NCI-H2029 (cell line): ENCODE measurements at places on chromosomes 12 and 14.
A peak's percentile ranks its signal among the peaks of the same experiment; 100 is the strongest.

GRCh38 chr12:100348657-100349454 lies 8.0 kb upstream of the SLC17A8 start:
- peak; percentile 20 for DNase-seq

DNA sequence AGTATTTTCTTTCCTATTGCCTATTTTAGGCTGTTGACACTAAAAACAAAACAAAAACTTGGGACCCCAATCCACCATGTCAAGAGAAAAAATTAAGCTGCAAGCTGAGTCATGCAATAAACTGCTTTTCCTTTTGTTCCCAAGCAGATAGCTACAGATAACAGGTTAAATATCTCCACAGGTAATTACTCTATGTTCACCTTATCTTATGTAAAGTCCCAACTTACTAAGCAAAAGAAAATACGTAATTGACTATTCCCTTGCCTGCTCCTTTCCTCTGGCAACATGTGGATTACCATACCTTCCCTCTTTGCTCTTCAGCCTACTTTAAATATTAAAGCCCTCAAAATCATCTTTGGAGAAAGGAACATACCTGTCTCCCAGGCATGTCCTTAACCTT lies 19.2 kb upstream of the COX16 start:
- no peak for DNase-seq

- DNase-seq = no peak
Measured at GRCh38 chr12:66066929-66067523, 63.5 kb downstream of the LLPH start.

DNA sequence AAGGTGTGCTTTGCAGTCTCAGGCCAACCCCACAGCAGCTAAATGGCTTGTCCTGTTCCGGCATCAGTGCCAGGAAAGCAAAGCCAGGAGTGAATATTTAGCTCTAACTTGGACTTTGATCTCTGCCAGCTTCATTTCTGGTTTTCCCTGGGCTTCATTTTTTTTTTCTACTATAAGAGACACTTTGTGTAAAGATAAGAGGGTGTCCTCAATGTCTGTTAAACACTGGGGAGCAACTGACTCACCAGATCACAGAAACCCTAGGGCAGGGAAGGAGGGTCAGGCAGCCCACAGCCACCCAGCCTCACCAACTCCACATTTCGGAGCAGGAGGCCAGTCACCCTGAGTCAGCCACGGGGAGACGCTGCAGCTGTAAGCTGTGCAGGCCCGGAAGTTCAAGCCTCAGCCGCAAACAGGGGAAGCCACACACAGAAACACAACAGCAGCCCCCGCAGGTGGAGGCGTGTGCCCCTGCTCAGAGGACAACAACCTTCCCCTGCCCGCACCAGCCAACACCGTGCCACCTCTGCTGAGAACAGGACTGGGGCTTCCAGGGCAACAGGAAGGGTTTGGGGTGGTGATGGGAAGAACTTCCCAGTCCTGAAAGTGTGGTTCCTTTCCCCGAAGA lies 6.3 kb downstream of the TNFRSF1A start:
- DNase-seq = no peak

DNA sequence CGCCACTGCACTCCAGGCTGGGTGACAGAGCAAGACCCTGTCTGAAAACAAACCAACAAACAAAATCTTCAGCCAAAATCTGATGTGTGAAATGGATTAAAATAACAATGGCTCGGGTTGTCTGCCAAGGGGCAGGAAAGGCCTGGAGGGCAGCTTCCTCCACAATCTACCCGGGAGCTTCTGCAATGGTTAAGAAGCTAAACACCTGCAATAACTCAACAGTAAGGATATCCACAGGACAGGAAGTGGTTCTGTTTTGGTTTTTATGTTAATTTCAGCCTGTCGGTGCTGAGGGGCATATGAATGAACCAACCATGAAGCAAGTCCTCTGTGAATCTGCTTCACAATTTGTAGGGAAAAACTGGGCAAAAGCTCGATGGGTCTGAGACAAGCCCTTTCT lies 34.4 kb downstream of the RAD52 start:
- DNase-seq = no peak

- DNase-seq = no peak
Measured at GRCh38 chr12:92987846-92988621, 58.9 kb upstream of the EEA1 start.

DNA sequence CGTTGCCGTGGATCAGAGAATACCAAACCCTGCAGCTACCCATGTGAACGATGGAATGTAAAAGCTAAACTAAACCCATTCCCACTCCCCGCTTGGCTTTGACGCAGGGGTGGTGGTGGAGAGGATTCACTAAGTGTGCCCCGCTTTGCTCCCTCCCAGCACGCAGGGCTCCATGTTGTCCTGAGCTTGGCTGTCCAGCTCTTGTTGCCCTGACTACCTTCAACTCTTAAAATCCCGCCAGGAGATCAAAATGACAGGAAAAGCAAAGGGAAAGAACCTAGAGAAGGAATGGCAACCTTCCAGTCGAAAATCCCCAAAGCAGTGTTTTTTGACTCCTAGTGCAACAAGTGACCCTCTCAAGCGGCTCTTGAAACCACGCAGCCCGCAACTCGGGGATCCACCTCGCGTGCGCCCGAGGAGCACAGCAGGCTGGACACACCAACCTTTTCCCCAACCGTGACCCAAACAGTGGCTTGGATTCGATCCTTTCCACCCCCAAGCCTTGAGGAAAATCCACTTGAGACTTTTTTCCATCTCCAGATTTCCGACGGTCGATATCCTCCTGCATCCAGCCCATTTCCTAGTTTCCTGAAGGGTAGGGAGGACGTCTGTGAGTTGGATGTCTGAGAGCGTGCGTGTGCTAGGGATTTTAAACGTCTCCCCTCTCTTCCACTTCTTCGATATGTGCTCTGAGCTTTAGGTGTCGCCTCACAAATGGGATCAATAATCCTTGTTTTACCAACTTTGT lies 1.4 kb downstream of the SYT10 start:
- DNase-seq = peak; percentile 13

- DNase-seq = no peak
Measured at GRCh38 chr14:96452684-96453083, 49.5 kb upstream of the PAPOLA start.

GRCh38 chr14:99945732-99946651 lies 119.2 kb upstream of the EVL start:
- DNase-seq = no peak

GRCh38 chr12:6950401-6950801 lies 755 bp upstream of the PTPN6 start:
- DNase-seq = no peak

- DNase-seq = no peak
Measured at GRCh38 chr14:102778338-102779083, 1.3 kb downstream of the TRAF3 start.

DNA sequence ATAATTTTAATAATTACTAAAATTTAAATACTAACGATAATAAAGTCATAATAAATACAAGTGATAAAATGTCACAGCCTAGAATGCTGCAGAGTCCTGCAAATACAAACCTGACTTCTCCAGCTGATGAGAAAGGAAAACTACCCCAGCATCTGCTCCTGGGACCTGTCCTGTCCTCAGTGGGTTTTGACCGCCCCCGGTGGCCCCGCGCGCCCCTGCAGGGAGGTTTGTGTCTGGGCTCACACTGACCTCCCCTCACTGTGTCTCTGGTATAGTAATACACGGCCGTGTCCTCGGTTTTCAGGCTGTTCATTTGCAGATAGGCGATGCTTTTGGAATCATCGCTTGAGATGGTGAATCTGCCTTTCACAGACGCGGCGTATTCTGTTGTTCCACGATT lies 1139.4 kb downstream of the TMEM121 start:
- DNase-seq = no peak

DNA sequence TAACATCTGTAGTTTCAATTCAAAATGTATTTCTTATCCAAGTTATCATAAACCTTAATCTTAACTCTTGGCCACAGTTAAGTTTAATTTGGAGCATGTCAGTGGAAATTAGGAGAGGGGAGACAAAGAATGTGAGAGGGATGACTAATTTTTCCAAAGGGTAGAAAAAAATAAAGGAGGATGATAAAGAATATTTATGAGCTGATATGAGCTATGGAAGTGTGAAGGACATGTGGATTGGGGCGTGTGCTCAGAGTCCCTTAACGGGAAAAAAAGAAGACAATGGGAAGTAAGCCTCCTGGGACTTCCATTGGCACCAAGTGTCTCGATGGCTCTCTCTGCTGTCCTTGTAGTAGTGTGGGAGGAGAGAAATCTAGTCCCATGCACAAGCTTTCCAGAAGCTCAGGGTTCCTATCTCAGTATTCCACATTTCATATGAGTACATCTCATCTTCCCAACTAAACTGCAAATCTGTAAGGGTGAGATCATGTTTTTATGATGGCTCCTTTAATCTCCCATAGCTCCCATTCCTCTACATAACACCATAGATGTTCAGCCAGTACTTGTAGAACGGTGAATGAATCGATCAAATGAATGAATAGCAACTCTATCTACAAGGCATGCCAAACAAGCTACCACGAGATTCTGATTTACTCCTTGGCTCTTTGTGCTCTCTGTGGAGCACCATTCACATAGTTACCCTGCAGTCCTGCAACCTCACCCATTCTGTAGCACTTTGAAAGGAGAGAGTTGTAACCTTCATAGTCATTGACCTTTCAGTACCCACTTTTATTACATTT lies 27.4 kb downstream of the BCL2L14 start:
- no peak for DNase-seq

DNA sequence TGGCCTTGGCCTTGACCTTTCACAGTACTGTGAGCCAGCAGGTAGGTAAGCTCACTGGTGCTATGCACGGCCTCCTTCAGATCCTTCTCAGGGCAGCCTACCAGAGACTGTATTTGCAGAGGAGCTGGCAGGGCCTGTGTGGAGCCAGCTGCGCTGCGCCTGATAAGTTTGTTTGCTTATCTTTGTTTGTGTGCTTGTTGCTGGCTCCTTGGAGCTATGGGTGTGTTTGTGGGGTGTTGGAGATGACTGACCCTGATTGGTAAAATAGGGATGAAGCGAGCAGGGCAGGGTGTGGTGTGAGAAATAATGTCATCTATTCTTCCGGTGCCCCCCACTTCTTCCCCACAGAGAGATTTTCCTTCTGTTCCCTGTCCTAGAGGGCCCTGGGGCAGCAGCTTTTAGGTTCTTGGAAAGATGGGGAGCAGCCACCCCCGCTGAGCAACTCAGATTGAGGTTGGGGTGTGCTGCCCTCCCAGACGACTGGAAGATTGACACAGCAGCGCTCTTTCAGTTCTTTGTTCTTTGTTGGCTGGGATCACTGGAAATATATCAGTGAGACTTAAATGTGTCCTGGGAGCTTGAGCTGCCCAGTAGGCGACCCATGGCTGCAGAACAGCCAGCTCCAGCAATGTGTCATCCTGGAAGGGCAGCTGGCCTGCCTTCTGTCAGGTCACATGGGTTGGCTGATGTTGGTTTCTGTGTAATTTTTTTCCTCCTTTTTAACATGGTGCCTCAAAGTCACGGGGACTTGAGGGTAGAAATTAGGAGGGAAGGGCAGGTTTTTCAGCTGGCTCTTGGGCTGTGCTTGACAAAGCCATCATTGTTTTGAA lies 19.6 kb downstream of the MLXIP start:
- DNase-seq = peak; percentile 96

DNA sequence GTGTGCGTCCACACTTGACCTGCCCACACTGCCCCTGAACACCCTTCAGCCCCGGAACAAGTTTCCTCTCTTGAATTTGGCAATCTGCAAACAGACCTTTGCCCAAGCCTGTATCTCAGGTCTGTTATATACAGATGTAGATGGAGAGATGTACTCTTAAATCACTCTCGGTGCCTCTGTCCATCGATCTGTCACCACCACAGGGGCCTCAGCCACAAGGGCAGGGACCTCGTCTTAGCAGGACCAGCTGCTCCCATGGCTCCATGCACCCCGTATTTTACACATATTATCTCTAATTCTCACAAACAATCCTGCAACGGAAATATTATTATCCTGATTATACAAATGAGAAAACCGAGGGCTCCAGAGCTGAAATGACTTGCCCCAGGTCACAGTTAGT lies 313.4 kb downstream of the BCL11B start:
- no peak for DNase-seq

GRCh38 chr12:30450872-30451271 lies 244.8 kb downstream of the IPO8 start:
- no peak for DNase-seq

- peak; percentile 80 for DNase-seq
Measured at GRCh38 chr12:116366824-116367223, 89.3 kb upstream of the MED13L start.

GRCh38 chr12:62882140-62882539 lies 52.8 kb downstream of the PPM1H start:
- no peak for DNase-seq

- DNase-seq = peak; percentile 25
Measured at GRCh38 chr12:69007101-69007854, 74.3 kb upstream of the CPM start.

GRCh38 chr14:32509632-32510187 lies 180.6 kb downstream of the AKAP6 start:
- peak; percentile 100 for DNase-seq

GRCh38 chr12:25705261-25705660 lies 152.2 kb upstream of the LMNTD1 start:
- no peak for DNase-seq

GRCh38 chr12:79322905-79323304 lies 367.9 kb downstream of the PAWR start:
- no peak for DNase-seq

- DNase-seq = no peak
Measured at GRCh38 chr12:102939670-102940222, 17.7 kb upstream of the ASCL1 start.

DNA sequence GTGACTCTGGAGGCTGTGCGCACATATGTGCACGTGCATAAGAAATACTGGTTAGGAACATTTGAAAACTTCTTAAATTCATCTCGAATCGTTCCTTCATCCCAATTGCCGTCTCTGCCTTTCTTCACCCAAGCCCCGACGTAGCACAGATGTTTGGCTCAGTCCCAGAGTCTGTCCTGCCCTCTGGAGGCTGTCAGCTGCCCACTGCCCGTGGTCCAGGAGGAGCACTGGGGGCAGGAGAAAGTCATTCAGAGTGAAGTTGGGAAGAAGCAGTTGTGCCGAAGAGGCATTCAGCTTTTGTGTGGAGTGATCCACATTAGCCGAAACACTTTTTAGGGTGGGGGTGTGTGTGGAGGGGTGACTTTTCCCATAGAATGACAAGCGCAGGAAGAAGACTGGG lies 124.9 kb downstream of the TSPAN9 start:
- DNase-seq = no peak

DNA sequence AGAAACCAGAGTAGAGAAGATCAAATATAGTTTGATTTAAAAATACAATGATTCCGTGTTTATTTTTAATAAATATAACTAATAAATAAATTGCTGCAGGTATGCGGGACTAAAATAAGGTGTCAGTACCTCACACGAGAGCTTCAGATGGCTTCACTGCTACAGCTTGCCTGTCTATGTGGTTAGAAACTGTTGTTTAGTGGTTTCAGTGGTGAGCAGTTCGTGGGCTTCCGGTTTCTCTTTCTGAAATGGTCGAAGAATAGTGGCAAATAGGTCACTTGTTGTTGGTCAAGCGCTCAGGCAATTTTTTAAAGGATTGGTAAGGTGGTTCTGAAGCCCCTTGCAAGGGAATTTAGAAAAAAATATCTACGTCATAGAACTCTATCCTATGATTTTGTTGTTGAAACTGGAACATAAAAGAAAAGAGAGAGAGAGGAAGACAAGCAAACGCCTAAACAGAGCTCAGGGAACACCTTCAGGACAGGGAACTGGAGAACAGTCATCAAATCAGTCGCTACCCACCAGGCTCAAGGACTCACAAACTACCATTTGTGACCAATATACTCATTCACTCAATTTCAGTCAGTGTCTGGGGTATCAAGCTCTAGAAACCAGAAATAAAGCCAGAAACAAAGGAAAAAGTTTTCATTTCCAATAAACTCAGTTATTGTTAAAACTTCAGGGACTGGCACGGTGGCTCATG lies 31.3 kb downstream of the GABARAPL1 start:
- no peak for DNase-seq
